ENCODE measurements at places on chromosomes 4 and X.
A peak's percentile ranks its signal among the peaks of the same experiment; 100 is the strongest.

DNA sequence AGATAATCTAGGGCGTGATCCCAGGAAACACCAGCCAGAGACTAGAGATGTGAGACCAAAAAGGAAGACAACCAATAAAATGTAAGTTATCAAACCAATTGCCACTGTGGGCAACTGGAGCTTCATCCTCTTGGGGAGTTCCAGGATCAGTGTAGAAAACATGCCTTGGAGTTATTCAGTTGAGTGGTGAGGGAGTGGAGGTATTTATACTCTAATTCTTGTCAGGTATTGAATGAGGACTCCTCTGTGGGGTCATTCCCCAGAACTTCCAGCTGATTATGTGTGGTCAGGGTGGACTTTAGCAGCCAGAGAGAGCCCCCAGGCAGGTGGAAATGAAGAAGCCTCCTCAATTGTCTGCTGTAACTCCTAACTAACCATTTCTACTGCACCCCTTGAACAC is 144.0 kb upstream of the PRPS2 start:
- DNase-seq, result no peak

DNA sequence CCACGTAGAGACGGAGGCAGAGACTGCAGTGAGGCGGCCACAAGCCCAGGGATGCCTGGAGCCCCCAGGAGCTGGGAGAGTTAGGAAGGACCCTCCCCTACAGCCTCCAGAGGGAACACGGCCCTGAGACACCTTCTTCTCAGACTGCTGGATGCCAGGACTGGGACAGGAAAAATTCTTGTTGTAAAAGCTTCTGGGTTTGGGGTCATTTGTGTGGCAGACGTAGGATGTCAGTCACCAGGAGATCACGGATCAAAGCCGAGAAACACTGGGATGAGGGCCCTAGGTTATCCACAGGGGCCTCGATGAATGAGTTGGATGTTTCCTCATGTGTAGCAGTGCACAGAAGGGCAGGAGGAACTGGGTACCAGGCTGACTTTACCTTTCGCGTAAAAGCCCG is 163.7 kb downstream of the SHOX start:
- DNase-seq, result no peak

DNA sequence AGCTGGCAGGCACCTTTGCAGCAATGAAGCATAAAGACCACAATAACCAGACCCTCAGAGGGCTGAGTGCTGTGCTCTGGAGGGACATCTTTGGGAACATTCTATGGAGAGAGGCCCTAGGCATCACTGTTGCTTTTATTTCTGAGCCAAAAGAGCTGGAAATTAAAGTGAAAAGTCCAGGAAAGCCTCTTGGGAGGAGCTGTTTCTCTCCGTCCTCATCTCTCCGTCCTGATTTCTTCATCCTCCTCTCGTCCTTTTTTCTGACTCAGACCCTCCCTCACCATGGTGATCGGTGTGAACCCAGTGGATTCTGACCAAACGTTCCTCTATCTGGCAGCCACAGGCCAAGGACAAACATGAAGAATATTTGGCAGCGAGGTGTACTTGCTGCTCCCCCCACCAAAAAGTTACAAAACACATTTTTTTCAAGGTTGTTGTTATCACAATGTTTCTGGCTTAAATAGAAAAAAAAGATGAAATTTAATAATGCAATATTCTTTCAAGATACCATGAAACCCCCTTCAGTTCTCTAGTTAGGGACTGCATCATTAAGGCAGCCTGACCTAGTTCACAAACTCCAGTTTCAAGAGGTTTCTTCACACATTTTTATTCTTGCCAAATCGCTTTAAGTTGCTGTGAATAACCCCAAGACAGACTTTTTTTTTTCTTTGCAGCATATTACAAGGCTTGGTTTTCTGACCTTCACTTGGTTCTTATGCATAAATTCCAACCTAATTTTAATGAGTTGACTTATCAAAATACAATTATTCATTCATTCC is 80.2 kb downstream of the SCD5 start:
- DNase-seq, result no peak

GRCh38 chr4:138643827-138644226 is 371.8 kb upstream of the NOCT start:
- no peak for DNase-seq

DNA sequence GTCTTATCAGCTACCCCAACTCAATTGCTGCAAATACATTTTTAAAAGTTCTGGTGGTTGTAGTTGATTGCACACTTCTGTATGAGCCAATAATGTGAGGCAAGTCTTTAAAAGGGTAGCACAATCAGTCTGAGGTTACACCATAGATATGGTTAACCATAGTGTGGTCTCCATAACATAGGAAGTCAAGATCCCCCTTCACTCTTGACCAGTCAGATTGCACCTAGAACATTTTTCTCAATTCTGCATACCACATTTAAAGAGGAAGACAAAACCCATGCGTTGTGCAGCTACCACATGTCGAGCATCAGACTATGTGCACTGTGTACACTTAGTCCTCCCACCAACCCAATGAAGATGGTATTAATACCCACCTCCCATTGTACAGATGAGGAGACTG is 26.5 kb upstream of the CYBB start:
- no peak for DNase-seq

- DNase-seq, result no peak
These were observed 70.2 kb downstream of the PPP1R2C start for GRCh38 chrX:42707742-42708141.

DNA sequence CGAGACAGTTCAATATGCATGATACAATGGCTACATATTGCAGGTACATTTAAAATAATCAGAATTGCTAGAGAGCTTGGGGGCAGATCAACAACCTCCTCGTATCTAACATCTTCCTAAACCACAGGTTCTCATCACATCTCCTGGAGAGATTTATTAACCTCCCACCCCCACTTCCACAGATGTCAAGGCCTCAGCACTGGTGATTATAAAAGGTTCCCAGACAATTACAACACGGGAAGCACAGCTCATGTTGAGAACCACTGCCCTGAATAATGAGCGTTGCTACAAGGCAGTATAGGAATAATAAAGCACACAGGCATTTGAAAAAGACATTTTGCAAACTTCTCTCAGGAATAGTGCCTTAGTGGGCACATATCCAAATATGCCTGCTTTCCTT is 42.8 kb downstream of the ELOVL6 start:
- no peak for DNase-seq

GRCh38 chrX:107845625-107846024 is 20.0 kb downstream of the MID2 start:
- no peak for DNase-seq

DNA sequence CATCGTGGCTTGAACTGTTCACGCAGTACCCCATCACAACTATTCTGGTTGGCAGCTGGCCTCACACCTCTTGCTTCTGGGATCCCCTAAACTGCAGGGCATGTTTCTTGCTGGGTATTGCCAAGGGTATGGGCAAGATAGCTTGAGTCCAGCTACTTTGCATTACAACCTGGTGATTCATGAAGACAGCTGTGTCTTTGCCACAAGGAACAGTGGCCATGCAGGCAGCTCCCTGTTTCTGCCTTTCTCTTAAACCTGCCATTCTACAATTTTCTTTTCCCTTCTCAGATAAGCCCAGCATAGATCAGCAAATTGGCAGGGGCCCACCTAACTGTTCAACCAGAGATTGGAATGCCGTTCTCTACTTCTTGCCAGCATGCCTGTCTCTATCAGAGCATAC is 42.8 kb downstream of the TENM3 start:
- no peak for DNase-seq

DNA sequence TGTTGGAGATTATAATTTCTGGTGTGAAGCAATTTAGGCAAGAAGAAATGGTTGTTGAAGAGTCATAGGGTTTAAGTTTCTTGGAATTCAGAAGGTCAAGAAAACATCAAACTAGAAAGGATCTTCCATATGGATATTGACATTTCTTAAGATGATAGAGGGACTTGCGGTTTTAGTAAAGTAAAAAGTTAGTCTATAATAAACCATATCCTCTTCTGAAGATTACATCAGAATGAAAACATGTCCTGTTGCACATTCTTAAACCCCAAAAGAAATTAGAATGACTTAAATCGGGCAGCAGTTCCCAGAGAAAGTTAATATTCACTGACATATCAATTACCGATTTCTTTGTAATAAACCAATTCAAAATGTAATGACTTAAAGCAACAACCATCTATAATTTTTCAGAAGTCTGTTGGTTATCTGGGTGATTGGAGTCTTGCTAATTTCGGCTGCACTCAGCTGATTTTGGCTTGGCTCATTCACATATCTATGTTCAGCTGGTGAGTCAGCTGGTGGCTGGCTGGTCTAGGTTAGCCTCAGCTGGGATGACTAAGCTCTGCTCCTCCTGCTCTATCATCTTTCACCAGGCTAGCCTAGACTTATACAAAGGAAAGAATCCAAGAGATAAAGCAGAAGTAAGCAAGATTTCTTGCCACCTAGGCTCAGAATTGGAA is 24.4 kb upstream of the DYNLT3 start:
- no peak for DNase-seq

GRCh38 chrX:69126642-69127041 is 38.6 kb downstream of the PJA1 start:
- DNase-seq, result no peak

DNA sequence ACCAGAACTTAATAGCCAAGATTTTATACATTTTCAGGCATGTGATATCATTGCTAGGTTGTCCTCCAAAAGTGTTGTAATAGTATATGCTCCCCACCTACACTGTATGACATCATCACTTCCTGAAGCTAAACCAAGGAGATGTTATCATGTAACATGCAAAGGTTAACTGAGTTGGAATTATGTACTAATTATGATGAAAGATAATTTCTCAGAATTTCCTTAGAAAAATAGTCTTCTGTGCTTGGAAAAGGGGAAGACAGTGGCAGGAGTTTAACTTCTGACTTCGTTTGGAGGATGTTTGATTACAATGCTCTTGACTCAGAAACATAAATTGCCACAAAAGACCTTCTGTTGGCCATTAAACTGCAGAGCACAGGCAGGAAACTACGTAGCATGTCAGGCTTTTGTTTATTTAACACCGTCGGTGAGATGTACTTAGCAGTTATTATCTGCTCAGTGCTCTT is 83.6 kb upstream of the GUCY1A1 start:
- DNase-seq, result no peak

DNA sequence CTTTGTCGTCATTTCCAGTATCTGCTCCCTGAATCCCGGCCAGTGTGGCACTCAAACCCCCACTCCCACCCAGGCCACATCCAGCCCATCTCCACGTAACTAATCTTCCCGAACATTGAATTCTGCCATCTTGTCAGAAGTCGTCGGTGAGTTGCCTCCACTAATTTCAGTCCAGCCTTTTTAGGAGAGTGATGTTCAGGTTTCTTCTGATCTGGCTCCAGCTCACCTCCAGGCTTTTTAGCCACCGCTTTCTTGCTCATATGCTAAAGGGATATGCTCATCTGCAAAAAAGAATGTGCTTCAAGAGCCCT is 1.3 kb downstream of the TMEM165 start:
- no peak for DNase-seq

DNA sequence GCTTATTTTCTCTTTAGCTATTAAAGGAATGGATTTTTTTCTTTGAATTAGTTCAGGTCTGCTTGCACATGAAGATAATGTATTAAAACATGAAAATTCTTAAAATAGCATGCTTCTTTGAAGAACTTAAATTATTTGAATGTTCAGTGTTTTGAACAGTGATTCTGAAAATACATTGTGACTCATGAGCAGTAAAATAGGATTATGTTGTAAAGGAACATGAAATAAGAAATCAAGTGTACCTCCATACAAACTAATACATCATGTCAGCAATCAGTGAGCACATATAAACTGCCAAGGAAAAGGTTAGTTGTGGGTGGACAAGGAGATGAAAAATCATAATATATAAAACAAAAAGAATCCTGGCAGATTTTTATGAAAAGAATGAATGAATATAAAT is 66.1 kb downstream of the SNX25 start:
- no peak for DNase-seq

DNA sequence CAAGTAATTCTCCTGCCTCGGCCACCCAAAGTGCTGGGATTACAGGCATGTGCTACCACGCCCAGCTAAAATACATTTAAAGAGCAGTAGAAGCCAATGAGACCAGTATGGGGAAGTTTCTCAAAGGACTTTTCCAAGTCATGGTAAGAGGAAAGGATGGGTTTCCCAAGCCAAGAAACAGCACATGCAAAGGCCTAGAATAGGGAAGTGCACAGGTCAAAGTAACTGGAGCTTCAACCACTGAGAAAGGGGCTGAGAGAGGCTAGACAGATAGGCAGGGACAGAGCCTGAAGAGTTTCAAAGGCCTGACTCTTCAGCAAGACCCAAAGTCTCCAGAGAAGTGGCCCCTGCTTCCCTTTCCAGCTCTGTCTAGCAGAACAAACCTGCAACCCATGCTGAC is 162.1 kb downstream of the CORIN start:
- no peak for DNase-seq

DNA sequence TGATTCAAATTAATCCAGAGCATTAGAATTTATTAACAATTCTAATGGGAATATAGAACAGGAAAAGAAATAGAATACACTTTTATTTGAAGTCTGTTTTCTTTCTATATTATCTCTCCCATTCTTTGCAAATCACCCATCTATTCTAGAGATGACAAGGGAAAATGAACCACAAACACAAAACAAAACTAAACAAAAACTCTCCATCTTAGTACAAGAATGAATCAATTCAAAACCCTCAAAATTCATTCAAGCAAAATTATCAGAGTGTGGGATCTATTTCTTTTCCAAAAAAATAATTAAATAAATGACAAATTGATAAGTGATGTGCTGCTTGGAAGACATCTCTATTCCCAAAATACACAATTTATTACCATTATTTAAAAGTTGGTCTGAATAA is 400.1 kb upstream of the NWD2 start:
- DNase-seq, result no peak

GRCh38 chr4:15963001-15963451 is at the start of gene FGFBP2:
Gene FGFBP2, minus strand, starts transcription at chr4:15963175. Its CDS starts 46 bp downstream, at chr4:15963129.
- DNase-seq, result peak; percentile 17

GRCh38 chr4:71020611-71021010 is 27.2 kb downstream of the DCK start:
- no peak for DNase-seq

- DNase-seq, result no peak
These were observed 182.2 kb downstream of the AR start for GRCh38 chrX:67726018-67726417.

- no peak for DNase-seq
These were observed 159.5 kb upstream of the USP38 start for GRCh38 chr4:143025081-143025704.

DNA sequence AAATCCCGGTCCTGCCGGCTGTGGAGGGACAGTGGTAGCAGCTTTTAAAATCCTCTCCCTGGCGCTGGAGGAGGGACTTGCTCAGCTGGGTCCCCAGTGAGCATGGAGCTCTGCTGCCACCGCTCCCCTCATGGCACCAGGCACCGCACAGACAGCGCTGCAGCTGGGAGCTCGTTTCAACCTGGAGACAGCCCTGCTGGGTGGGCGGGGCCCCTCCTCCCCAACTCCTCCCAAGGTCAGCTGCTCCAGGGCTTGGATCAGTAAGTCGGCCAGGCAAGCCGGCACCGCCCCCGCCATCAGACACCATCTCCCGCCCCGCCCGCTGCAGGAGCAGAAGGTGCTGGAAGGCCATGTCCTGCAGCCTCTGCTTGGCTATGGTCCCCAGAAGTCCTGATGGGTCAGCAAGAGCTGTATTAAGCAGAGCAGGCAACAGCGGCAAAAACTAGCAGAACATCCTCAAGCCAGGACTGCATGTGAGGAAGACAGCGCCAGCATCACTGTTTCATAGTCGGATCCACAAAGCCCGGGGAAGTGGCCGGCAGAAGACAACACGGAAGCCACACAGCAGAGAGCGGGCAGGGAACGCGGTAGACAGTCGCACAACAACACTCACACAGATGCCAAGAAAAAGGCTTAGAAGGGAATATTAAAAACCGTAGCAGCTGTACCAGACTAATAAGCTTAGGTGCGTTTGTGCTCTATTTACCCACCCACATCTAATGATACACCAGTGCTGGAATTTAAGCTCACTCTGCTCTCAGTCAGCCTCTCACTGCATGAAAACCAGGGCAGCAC is 16.2 kb downstream of the ZFYVE28 start:
- no peak for DNase-seq
